ENCODE measurements at places on chromosomes 12 and 14.

GRCh38 chr12:125966641-125967040 lies 901.4 kb downstream of the AACS start:
- no peak for DNase-seq

DNA sequence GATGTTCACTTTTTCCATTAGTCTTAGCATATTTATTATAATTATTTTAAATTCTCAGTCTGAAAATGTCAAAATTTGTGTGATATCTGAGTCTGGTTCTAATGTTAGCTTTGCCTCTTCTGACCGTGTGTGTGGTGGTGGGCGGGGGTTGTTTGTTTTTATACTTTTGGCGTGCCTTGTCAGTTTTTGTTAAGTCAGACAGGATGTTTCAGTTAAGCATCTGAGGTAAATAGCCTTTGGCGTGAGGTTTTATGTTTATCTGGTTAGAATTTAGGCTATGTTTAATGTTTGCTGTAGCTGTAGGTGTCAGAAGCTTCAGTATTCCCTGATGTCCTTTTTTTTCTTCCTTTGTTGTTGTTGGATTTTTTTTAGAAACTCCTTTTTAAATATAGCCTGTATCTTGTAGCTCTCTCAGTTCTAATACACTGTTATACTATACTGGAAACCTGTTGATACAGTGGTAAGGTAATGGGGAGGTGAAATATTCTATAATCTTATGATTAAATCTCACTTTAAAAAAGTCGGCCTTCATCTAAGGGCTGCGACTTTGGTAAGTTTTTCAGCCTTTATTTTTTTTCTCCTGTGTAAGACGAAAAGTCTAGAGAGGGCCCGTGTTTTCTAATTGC lies 111.6 kb downstream of the SCAF11 start:
- no peak for DNase-seq

DNA sequence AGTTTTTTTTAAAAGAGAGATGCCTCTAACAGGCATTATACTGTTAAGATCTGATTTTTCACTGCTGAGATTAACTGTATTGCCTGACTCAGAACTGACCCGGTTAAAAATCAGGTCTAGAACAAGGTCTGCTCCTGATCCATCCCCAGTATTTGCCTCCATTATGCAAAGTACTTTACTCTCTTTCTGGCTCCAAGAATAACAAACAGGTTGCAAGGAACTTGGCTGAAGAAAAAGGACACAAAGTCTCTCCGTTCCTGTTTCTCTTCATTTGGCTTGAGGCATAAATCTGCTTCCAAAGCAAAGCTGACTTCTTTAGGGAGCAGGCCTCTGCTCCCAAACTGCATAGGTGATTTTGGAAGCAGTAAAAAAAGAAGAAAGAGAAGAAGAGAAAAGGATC lies 199.3 kb upstream of the PDZRN4 start:
- no peak for DNase-seq

- DNase-seq = no peak
Measured at GRCh38 chr12:52126605-52127578, 47.4 kb downstream of the SMIM41 start.

GRCh38 chr14:55430024-55430690 lies 10.3 kb downstream of the TBPL2 start:
- peak; percentile 93 for DNase-seq

GRCh38 chr12:12871587-12872138 lies 19.7 kb upstream of the GPRC5A start:
- no peak for DNase-seq

- no peak for DNase-seq
Measured at GRCh38 chr14:33567023-33567728, 383.7 kb downstream of the EGLN3 start.

- no peak for DNase-seq
Measured at GRCh38 chr14:44649061-44649460, 142.0 kb upstream of the FSCB start.

- DNase-seq = no peak
Measured at GRCh38 chr12:131598717-131599116, 112.2 kb upstream of the SFSWAP start.

DNA sequence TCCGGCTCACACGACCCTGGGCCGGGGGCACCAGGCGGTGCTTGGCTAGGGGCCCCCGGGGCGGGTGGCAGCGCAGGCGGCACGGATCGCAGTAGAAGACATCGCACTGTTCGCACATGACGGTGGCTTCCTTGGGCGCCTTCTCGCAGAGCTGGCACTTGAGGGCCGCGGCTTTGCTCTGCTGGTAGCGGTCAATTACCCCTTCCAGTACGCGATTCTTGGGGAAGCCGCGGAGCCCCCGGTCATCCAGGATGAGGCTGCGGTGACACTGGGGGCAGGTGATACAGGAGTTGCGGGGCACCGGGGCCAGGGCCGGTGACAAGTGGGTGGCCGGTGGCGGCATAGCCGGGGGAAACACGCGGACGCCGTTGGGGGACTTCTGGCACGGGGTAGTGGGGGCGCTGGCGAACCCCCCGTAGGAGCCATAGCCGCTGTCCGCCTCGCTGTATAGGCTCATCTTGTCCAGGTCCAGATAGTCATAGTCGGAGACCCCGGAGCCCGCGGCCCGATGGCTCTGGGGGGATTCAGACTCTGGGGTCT lies 553 bp downstream of the TRIM9 start:
- DNase-seq = no peak

GRCh38 chr12:71645268-71645667 lies 18.4 kb downstream of the ZFC3H1 start:
- DNase-seq = no peak

- no peak for DNase-seq
Measured at GRCh38 chr12:112841906-112842305, 50.4 kb downstream of the RPH3A start.

DNA sequence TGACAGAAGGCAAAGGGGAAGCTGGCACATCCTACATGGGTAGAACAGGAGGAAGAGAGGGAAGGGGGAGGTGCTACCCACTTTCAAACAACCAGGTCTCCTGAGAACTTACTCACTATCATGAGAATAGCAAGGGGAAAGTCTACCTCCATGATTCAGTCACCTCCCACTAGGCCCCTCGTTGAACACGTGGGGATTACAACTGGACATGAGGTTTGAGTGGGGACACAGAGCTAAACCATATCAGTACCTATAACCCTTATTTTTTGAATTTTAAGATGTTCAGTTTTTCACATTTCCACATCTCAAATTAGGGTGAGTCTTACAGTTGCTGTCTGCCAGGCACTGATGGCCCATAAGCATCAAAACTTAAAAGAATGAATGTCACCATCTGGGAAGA lies 80.2 kb upstream of the ST8SIA1 start:
- no peak for DNase-seq

- DNase-seq = no peak
Measured at GRCh38 chr14:96752594-96752993, 44.6 kb upstream of the VRK1 start.

DNA sequence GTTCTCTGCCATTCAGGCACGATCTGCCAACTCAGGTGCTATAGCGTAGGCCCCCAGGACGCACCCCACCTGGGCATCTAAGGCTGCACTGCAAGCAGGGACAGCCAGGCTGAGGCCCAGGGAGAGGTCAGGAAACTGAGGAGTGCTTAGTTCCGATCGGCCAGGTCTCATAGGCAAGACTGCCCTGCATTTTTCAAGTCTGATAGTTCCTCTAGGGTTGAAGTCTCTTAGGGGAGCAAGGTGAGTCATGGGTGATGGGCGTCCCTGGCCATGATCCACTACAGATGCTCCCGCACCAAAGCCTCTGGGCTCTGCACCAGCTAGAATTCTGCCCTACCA lies 13.2 kb downstream of the NOPCHAP1 start:
- DNase-seq = no peak

Data from epithelial cell of prostate (primary cell).